ENCODE measurements at places on chromosomes 11 and 22.

DNA sequence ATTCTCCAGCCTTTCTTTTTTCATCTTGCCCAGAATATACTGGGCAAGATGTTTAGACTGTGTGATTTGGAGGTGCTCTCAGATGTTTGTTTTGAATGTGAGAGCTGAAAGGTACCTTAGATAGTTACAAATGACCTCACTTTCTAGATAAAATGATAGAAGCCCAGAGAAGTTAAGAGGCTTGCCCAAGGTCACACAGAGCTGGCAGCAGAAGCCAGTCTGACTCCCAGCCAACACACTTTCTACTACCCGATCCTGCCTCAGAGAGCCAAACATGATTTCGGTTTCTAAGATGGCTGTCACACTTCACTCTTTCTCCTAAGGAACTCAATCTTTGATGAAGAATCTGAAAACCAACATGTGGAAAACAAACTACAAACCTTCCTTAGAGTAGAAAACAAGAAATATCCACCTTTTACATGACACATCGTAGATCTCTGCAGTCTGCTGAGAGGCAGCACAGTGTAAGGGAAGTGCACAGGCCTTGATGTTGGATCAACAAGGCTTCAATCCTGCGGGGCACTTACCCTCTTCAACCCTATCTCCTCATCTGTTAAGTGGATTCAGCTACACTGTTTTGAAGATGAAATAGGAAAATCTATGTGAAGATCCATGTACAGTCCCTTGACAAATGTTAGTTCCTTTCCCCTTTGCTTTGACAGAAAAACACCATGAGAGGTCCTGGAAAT, 58.6 kb downstream of the SYTL2 start:
- no peak for DNase-seq

- no peak for DNase-seq
Observed at GRCh38 chr22:29691636-29692326, 28.0 kb upstream of the CABP7 start.

- DNase-seq: no peak
Observed at GRCh38 chr11:73783483-73784020, 4.1 kb upstream of the MRPL48 start.

- peak; percentile 42 for DNase-seq
Observed at GRCh38 chr22:18156878-18157713, 7.1 kb downstream of the USP18 start.

DNA sequence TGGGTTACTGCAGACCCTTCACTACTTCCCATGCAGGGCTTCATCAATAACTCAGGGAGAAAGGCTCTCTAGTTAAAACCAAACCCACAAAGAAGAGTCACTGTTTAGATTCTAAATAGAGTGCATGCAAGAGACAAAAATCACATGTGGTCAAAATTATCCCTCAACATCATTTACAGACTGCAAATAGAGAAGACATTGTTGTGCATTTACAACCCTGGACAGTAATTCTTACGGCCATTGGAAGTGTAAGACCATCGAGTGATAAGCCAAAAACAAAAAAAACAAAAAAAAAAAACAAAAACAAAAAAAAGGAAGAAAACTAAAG, 93.4 kb downstream of the RASSF10 start:
- no peak for DNase-seq

DNA sequence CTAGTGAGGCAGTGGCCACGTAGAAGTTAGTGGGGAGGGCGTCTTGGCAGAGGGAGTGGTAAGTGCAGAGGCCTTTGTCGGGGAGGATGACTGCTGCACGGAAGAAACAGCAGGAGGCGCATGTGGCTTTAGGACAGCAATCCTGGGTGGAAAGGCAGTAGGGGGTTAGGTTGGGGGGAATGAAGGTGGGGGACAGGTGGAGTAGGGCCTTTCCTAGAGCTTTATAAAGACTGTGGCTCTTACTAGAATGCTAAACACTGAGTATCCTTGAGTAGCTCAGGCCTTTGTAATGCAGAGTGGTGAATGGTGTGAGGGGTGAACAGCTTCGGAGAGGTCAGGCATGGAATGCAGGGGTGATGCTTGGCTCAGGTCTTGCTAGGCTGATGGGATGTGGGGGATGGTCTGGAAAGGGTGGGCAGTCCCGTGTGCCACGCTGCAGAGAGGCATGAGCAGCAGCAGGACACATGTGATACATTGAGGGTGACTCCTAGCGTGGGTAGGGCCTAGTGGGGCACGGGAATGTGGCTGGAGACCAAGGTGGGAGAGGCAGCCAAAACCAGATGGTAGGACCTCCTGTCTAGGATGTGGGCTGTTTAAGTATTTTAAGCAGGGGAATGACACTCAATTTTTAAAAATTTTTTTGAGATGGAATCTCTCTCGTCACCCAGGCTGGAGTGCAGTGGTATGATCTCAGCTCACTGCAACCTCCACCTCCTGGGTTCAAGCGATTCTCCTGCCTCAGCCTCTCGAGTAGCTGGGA, 19.2 kb downstream of the AP2A2 start:
- no peak for DNase-seq

DNA sequence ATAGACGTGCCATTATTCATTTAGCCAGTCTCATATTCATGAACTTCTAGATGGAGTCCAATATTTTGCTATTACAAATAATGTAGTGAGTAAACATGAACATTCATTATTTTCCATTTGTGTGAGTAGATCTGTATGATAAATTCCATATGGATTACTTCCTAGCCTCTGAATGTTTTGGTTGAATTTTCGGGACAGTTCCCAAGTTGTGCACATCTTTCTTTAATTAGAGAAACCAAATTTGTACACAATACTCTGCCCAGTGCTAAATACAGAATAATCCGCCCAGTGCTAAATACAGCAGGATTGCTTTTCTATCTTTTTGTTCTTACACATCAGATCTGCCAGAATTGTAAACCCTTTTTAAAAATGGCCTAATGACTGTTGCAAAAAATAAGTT, 17.1 kb upstream of the APLP2 start:
- no peak for DNase-seq

- DNase-seq: no peak
Observed at GRCh38 chr11:113274713-113275582, 39.4 kb upstream of the TTC12 start.

GRCh38 chr11:23336961-23337360, 476.7 kb upstream of the CCDC179 start:
- DNase-seq: no peak

- DNase-seq: peak; percentile 51
Observed at GRCh38 chr11:47270331-47271271, 668 bp downstream of the MADD start.

GRCh38 chr22:27488456-27489177, 312.9 kb downstream of the MN1 start:
- DNase-seq: no peak

DNA sequence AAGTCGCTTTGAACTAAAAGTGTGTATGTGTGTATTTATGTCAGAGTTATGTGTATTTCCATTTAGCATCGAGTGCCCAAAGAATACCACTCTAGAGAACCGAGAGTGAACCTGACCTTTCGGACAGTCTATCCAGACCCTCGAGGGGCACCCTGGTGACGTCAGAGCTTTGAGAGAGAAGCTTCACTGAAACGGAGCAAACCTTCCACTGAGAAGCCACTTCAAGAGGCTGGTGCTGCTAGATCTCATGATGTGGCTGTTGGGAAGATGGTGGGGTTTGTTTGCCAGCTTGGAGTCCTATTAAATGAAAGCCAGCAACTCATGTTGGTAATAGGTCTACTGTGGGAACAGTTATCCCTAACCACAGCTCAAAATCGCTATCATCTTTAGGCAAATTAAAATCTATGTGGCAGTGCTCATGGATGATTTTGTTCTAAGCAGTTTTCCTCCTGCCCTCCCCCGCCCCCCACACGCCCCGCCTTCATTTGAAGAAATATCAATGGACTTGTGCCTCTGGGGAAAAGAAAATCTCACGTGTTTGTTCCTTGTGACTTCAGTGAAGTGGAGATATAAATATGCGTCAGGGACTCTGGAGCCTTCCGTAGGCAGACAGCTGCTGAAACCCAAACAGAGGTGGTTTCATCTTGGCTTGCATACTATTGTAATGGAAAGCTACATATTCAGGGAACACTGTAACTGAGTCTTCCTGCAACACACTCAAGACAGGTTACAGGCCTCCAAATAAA, 22.4 kb upstream of the C11orf96 start:
- no peak for DNase-seq

DNA sequence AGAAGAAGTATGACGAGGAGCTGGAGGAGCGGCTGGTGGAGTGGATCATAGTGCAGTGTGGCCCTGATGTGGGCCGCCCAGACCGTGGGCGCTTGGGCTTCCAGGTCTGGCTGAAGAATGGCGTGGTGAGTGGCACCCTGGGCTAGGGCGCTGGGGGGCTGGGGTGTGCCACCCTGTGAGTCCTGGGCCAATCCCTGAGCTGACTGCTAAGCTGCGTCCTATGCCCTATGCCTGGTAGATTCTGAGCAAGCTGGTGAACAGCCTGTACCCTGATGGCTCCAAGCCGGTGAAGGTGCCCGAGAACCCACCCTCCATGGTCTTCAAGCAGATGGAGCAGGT, 3.9 kb downstream of the TAGLN start:
- DNase-seq: no peak

DNA sequence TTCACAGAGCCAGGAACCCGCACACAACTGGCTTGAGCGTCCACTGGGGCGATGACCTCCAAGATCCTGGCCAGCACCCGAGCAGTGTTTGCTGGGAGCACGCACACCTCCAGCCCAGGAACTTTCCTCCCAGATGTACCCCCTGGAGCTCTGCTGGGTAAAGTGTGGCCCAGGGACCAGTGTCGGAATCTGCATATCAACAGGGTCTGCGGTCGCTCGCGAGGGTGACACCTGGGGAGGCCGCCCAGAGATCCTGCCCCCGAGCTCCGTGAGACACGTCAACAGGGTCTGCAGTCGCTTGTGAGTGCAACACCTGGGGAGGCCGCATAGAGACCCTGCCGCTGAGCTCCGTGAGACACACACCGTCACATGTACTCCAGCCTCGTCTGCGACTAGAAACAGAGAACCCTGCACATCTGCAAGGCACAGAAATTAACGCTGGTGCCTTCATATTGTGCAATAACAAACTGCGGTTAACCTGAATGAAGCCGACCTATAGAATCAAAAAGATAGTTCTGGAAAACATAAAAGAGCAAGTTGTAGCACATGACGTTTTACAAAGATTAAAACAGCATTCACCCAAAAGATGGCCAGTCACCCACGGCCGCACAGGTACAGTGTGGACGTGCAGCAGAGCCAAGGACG, 172.4 kb downstream of the BRD1 start:
- no peak for DNase-seq

GRCh38 chr11:75615751-75616150, 53.1 kb downstream of the MAP6 start:
- DNase-seq: no peak

DNA sequence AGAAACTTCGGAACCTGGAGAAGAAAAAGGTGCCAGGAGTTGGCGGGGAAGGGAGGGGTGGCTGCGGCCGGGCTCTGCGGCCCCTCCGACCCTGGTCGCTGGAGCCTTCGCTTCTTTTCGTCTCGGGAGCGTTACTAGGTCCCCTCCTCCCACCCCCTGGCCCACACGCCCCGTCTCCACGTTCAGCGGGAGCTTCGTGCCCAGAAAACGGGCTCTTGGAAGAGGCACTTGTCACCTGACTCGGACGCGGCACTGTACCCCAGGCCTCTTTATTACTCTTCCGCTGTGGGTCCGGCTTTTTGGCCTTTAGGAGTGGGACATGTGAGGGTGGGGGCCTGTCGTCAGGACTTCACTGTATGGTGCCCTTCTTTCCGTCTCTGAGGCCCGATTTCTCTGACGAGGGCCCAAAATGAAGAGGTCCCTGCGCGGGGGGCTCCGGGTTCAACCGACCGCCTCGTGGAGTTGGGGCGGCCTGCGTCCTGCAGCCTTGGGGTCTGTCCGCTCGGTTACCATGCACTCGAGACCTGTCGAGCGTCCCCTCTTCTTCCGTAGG, 1.2 kb downstream of the CAPRIN1 start:
- no peak for DNase-seq

- no peak for DNase-seq
Observed at GRCh38 chr22:44519886-44520285, 21.9 kb upstream of the RTL6 start.

- no peak for DNase-seq
Observed at GRCh38 chr11:89489930-89490329, 1.2 kb downstream of the NOX4 start.

DNA sequence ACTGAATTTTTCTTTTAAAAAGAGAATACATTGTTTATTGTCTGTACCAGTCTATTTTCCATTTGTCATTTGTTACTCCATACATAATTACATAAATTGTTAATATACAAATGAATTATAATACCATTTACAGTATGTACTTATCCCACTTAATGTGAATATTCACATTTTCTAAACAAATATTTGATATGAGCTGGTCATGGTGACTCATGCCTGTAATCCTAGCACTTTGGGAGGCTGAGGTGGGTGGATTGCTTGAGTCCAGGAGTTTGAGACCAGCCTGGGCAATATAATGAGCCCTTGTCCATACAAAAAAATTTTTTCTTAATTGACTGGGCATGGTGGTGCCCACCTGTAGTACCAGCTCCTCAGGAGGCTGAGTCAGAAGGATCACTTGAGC, 6.8 kb downstream of the SC5D start:
- no peak for DNase-seq

DNA sequence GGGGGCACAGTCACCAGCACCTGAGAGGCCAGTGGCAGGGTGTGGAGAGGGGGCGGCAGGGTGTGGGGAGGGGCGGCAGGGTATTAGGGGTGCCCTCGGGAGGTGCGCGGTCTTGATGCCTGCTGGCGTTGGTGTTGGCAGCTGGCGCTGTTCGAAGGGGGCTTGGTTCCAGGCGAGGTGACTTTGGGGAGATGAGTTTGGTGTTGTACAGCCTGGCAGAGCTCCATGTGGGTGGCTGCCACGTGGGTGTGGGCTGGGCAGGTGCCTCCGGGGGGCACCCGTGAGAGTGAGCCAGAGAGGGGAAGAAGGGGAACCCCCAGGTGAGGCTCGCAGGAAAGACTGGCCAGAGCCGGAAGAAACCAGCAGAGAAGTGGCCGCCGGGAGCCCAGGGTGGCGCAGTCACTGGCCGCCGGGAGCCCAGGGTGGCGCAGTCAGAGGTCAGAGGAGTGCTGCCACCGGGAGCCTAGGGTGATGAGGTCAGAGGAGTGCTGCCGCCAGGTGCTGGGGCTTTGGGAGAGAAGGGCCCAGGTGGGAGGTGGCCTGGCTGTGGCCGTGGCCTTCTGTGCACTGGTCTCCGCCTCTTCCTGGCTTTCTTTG, 44.7 kb downstream of the MUC6 start:
- peak; percentile 19 for DNase-seq

DNA sequence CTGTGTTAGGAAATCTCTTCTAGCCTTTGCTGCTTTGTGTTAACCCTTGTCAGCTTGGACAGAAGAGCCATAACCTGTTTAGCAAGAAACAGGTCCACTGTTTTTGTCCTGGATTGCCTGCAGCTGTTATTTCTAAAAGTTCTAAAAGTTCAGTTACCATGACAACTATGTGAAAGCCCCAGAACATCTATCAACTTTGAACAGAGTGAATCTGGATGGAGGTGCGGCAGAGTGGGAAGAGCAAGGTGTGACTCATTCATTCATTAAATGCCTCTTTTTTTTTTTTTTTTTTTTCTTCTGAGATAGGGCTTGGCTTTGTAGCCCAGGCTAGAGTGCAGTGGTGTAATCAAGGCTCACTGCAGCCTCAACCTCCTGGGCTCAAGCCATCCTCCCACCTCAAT, 50.5 kb downstream of the RBX1 start:
- peak; percentile 10 for DNase-seq

- no peak for DNase-seq
Observed at GRCh38 chr11:132052342-132052741, 681.9 kb downstream of the NTM start.

Data from common myeloid progenitor, CD34-positive (primary cell).